CD4-positive, alpha-beta T cell treated with Interleukin-12 subunit alpha and Interleukin-12 subunit beta, for 1 hour (primary cell): ENCODE measurements at places on chromosomes 3 and 15.
A peak's percentile ranks its signal among the peaks of the same experiment; 100 is the strongest.

- DNase-seq, result no peak
These were observed 541.9 kb upstream of the UBE2E2 start for GRCh38 chr3:22661121-22661700.

DNA sequence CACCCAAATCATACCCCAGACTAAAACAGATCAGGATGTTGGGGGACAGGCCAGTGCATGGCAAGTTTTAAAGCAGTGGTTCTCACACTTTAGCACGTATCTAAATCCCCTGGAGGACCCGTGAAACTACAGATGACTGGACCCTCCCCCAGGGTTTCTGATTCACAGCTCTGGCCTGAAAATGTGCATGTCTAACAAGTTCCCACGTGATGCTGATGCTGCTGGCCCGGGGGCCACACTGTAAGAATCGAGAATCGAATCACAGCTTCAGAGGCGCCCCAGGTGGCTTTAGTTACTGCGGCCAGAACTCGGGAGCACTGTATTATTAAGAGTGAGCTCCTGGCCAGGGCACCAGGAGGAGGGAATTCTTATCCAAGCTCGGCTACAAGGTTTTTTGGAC is 11.6 kb downstream of the ADAMTS17 start:
- DNase-seq, result no peak

DNA sequence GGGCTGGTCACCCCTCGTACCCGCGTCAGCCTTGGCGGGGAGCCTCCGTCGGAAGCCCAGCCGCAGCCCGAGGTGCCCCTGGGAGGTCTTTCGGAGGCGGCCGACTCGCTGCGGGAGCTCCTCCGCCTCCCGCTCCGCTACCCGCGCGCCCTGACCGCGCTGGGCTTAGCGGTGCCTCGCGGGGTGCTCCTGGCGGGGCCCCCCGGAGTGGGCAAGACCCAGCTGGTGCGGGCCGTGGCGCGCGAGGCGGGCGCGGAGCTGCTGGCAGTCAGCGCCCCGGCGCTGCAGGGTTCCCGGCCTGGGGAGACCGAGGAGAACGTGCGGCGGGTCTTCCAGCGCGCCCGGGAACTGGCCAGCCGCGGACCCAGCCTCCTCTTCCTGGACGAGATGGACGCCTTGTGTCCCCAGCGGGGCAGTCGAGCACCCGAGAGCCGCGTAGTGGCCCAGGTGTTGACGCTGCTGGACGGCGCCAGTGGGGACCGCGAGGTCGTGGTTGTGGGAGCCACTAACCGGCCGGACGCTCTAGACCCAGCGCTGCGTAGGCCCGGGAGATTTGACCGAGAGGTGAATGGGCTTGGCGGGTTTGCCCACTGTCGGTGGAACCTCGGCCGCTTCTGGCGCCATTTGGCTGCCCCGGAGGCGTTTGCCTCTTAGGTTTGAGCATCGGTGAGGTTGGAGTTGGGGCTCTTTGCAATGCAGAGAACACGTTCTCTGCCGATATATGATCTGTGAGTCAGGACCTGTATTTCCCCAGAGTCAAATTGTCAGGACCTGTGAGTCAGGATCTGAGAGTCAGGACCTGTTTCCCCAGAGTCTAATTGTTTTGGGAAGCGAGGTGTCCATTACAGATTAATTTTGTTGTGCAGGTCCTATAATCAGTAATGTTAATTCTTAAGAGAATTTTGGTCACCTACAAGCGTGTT is 24.9 kb upstream of the GATM start:
- DNase-seq, result peak; percentile 18

DNA sequence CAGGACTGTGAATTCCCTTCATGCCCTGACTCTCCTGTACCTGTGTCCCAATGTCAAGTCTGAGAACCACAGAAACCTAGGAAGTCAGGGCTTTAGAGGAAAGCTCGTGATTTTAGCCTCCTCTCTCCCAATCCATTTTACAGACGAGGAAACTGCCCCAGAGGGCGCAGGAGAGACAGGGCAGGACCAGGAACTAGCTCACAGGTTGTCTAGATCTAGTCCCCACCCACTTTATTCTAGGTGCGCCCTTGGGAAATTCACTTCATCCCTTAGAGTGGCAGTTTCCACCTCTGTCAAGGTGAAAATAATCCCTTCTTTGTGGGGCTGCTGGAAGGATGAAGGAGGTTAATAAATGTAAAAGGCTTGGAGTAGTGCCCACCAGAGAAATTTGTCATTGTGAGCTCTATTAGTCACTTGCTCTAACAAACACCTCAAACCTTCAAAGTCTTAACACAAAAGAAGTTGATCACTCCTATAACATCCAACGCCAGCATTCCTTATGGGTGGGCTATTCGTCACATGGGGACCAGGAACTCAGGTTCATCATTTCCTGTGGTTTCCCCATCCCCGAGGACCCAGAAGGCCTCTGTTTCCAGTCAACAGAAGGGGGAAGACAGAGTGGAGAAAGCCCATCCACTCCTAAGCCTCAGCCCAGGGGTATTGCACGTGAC is 282.3 kb downstream of the XXYLT1 start:
- DNase-seq, result no peak

DNA sequence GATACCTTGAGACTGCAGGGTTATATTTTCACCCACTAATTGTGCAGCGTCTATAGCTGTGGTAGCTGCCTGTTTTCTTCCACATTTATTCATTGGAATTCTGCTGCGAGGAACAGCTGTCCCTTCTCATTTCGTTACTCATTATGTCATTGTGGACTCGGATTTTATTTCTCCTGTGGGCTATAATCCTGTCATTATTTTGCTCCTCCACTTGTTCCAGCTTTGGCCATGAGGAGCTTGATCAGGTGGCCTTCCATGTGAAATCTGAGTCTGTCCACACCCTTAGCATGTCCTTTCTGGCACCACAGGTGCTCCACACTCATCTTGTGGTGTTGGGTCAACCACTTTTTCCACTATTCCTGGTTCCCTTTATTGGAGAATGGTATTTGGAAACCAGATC is 14.8 kb downstream of the LYSMD4 start:
- no peak for DNase-seq

GRCh38 chr15:80989081-80989517 is 520 bp downstream of the MESD start:
- no peak for DNase-seq
